ENCODE measurements at places on chromosomes 1 and 21. TPM values are rescaled to one million over a fixed set of nuclear protein-coding genes. Genes with fewer than 3 reads are reported as not detected.

The NBPF10 gene
- 4.2 TPM for total RNA-seq

The SHE gene
- 13.3 TPM for total RNA-seq

The OR2T29 gene
- total RNA-seq = not detected

The IFI44 gene
- total RNA-seq = 19.7 TPM

The NR0B2 gene
- not detected for total RNA-seq

The ESRRG gene
- 6.8 TPM for total RNA-seq

The KIAA1614 gene
- total RNA-seq = 5.6 TPM

The CITED4 gene
- total RNA-seq = 17.9 TPM

The RNU1-3 gene
- 1,626 TPM for total RNA-seq

The COL9A2 gene
- 27.1 TPM for total RNA-seq

The SNRNP40 gene
- 67.6 TPM for total RNA-seq

The SLC44A3 gene
- total RNA-seq = 72.1 TPM

The TRIM46 gene
- 1.6 TPM for total RNA-seq

The ETNK2 gene
- total RNA-seq = 13.5 TPM

The ADGRL4 gene
- total RNA-seq = 31.7 TPM

The ADIPOR1 gene
- total RNA-seq = 86.0 TPM

Measured in ureter (tissue), 1 donor.